IMR-90 (cell line): ENCODE measurements at places on chromosomes 6 and 20. TPM values are rescaled to one million over a fixed set of nuclear protein-coding genes. Genes with fewer than 3 reads are reported as not detected.

Gene SALL4
- not detected in 2 replicates for total RNA-seq

Gene C6orf163
- total RNA-seq, result 0.90 and 1.7 TPM in 2 replicates

Gene TNXB
- total RNA-seq, result under 0.01 TPM in 1 of 2 replicates, not detected in the other

Gene BMP6
- 0.18 and 0.28 TPM in 2 replicates for total RNA-seq

Gene HDGFL1
- total RNA-seq, result not detected in 2 replicates

Gene SLC2A10
- total RNA-seq, result 14.7 and 15.2 TPM in 2 replicates

Gene TTK
- total RNA-seq, result 21.5 and 35.3 TPM in 2 replicates

Gene SOX4
- 4.7 and 6.4 TPM in 2 replicates for total RNA-seq

Gene SEL1L2
- total RNA-seq, result not detected in 2 replicates

Gene BCAS4
- 40.0 and 47.5 TPM in 2 replicates for total RNA-seq

Gene COL10A1
- total RNA-seq, result not detected in 2 replicates

Gene RAMACL
- 0.90 and 1.1 TPM in 2 replicates for total RNA-seq

Gene CTCFL
- total RNA-seq, result not detected in 2 replicates

Gene EBF4
- under 0.01 and 0.18 TPM in 2 replicates for total RNA-seq

Gene SLC22A2
- total RNA-seq, result not detected in 2 replicates

Gene BIRC7
- not detected in 2 replicates for total RNA-seq

Gene COL21A1
- total RNA-seq, result not detected in 2 replicates

Gene RAD21L1
- total RNA-seq, result under 0.01 TPM in 1 of 2 replicates, not detected in the other

Gene RIMS4
- total RNA-seq, result not detected in 2 replicates

Gene TUBB1
- not detected in 2 replicates for total RNA-seq

Gene CFAP206
- under 0.01 and 0.28 TPM in 2 replicates for total RNA-seq

Gene PM20D2
- total RNA-seq, result 6.5 and 11.4 TPM in 2 replicates

Gene RAET1E
- total RNA-seq, result not detected in 2 replicates

Gene MPC1
- 10.9 and 16.1 TPM in 2 replicates for total RNA-seq
